ENCODE measurements at places on chromosomes 12 and 14.

GRCh38 chr14:51295646-51296263 is 55.7 kb downstream of the TMX1 start:
- no peak for DNase-seq

DNA sequence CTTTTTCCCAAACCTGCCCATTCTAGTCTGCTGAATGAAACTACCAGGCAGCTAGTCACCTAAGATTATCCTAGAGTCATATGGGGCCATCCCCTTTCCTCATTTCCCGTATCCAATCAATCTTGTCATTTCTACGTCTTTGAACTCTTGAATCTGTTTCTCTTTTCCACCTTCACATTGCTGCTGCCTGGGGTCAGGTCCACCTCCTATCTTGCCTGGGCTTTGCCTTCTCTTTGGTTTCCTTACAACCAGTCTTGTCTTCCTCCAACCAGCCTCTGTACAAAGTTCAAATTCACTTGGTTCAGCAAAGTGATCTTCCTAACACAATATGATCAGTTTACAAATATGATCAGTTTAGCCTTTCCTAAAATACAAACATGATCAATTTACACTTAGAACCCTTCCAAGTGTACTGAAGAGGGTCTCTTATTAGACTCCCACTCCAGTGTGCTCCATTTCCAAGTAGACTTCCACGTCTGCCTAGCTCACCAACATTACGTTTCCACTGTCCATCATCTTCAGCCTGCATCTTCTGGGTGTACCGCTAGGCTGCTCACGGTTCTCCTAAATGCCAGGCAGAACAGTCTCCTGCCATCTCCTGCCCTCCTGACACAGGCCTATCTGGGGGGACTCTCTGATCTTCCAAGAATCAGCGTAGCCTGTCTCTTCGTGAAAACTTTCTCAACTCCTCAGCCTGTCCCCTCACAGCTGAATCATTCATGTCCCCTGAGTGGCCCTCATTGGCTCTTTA is 4.1 kb upstream of the ACVR1B start:
- DNase-seq = no peak

DNA sequence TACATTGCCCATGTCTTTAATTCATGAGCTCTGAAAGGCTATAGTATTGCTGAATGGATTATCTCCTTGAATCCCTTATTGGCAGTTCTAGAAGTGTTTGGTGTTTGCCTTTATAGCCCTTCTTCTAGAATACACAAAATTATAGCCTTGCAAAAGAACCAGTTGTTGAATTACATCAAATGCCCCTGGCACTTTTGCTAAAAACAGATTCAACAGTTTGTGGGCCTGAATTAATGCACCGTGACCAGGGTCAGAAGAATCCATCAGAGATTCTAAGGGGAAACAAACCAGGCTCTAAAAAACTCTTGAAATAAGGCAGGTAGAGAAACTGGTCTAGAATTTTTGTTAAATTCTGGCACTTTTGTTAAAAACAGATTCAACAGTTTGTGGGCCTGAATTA is 197.8 kb downstream of the SOX5 start:
- DNase-seq = no peak

DNA sequence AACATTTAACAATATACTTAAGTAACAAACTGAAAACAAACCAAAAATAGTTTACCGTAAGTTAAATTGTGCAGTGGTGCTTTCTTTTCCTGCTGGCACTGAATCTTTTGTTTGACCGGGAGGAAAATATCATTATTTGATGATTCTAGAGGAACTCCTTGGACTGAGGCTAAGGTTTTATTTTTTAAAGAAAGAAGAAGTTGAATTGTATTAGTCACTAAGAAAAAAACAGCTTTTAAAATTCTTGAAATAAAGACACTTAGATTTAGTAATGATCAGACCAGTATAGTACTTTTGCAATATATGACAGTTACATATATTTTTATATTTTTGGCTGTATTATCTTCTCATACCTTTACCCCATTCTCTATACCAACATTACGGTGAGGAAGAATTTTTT is 10.3 kb downstream of the MIS18BP1 start:
- no peak for DNase-seq

DNA sequence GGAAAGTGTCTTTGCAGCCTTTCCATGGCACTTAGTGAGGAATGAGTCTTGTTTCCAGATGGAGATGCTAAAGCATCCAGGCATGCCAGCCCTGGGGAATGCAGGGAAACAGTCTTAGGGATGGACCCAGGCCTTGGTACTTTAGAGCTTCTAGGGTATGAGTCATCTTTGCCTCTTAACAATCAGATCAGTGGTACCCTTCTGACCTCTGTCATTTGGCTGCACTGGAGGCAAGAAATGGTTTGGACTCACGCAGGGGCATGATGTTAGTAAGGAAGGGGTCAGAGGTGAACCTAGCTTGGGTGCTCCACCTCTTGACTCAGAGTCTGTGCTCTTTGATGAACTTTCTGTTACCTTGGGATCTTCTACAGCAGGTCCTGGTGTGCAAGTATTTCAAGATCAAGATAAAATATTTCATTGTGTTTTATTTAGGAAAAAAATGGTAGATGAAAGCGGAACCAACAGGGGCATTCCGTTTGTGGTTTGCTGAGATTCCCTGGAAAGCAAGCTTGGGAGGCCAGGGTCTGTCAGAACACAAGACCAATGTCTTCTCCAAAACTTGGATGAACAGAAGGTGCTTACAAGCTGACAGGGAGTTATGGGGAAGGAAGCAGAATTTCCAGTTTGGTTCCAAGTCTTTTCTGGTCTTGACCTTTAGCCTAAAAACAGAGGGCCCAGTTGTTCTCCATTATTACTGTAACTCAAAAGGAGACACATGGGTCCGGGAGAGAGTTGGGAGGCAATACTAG is 216.2 kb downstream of the ZFP36L1 start:
- DNase-seq = no peak

GRCh38 chr12:116600959-116601918 is 42.1 kb downstream of the MAP1LC3B2 start:
- no peak for DNase-seq

GRCh38 chr12:112175361-112176155 is 50.2 kb downstream of the TRAFD1 start:
- no peak for DNase-seq

GRCh38 chr14:76421662-76422061 is 45.7 kb downstream of the ESRRB start:
- no peak for DNase-seq

- no peak for DNase-seq
These were observed 30.0 kb downstream of the DAD1 start for GRCh38 chr14:22559041-22559440.

GRCh38 chr14:38207377-38207735 is 348 bp upstream of the SSTR1 start:
- no peak for DNase-seq

GRCh38 chr12:66799551-66799950 is 120.7 kb upstream of the GRIP1 start:
- no peak for DNase-seq

- no peak for DNase-seq
These were observed 79.9 kb upstream of the CCDC91 start for GRCh38 chr12:28110329-28110728.

DNA sequence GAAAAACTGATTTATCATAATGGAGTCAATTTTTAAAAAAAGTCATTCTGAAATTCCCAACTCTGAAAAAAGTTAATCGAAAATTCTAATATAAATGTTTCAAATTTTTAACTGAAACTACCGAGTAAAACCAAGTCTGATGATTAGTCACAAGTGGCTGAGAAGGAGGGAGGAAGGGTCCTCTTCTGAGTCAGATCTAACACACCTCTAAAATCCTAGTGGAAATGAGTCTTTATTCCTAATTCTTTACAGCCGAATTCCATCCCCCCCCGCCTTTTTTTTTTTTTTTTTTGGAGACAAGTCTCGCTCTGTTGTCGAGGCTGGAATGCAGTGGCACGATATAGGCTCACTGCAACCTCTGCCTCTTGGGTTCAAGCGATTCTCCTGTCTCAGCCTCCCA is 37.9 kb downstream of the RAD9B start:
- no peak for DNase-seq

- no peak for DNase-seq
These were observed 101.7 kb downstream of the CIT start for GRCh38 chr12:119775246-119775895.

GRCh38 chr12:44381341-44381740 is 494.8 kb downstream of the NELL2 start:
- no peak for DNase-seq

- DNase-seq = no peak
These were observed 442.8 kb downstream of the ZFP36L1 start for GRCh38 chr14:68349900-68350629.
